ENCODE measurements at places on chromosomes 5 and 9.

DNA sequence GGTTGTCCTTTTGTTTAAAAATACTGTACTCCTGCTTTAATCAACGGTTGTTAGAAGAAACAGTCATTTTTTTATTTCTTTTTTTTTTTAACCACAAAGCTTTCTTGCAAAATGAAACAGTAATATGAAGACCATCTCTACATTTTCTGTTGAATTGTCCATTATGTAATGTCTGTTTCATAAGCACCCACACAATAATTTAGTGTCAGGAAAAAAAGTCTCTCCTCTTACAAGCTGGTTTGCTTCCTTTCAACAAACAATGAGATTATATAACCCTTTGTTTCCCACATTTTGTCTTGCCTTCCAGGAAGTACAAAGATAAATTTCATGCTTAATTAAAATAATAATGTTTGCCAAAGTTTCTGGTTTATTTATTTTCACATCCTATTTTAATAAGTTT lies 16.7 kb downstream of the CTNNAL1 start:
- no peak for DNase-seq

DNA sequence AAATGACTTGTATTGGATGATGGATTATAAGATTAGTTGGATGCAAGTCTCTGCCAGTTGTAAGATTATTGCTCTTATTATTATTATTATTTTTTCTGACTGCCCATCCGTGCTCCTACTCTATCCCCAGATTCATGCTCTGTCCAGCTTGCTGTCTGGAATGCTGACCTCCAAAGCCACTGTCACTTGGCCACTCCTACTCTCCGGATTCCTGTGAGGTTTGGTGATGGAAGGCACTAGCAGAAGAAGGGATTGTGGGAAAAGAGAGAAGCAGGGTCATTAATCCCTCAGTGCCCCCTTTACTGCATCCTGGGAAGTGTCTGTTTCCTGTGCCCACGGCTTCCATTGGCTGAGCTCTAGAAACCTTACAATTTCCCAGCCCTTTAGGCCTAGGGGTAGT lies 76.3 kb upstream of the IL12B start:
- DNase-seq: no peak

GRCh38 chr9:114229295-114229694 lies 74.0 kb downstream of the COL27A1 start:
- no peak for DNase-seq

DNA sequence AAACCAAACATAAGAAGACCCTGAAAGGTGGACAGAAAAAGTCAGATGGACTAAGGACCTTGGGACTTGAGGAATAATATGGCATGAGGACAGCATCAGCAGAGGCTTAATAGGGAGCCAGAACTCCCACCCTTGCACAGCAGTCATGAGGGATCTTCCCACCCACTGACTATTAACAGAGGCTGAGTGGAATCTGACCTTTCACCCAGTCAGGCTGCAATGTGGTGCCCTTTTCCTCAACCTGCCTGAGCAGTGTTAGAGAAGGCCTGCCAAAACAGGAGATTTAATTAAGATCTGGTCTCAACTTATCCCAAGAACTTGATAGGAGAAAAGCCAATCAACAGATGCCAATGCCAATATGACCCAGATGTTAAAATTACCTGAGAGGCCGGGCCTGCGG lies 481.9 kb downstream of the KDM4C start:
- no peak for DNase-seq

GRCh38 chr5:87190687-87191086 lies 77.0 kb upstream of the RASA1 start:
- DNase-seq: no peak

DNA sequence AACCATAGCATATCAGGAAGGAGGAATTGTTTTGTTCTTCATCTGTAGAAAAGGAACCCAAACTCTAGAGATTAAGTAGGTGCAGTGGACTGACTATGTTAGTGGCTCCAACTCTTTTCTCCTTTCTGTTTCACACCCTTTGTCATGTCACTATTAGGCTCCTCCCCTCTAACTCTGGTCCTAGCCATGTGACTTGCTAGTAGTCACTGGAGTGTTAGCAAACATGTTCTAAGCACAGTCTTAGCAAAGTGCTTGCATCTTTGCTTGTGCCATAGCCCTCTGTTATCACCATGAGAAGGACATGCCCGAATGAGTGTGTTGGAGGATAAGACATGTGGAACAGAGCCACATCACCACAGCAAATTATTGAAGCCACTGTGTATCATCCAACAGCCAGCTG lies 55.4 kb upstream of the PPP3R2 start:
- DNase-seq: no peak

- no peak for DNase-seq
Observed at GRCh38 chr9:92506184-92506857, 24.0 kb upstream of the ASPN start.

DNA sequence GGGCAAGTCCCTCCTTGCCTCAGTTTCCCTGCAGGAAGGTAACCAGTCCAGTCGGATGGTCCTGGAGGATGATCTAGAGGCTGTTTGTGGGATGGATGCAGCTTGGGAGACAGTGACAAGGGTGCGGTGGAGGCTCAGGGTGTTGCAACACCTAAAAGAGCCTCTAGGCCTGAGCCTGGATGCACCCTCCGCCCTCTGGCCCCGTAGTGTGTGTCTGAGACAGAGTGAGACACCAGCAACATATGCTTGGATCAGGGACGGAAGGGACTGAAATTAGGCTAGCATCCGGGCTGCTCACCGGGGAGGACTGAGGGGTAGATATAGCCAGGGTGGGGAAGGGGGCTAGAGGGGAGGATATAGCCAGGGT lies 1.1 kb downstream of the CRAT start:
- no peak for DNase-seq

DNA sequence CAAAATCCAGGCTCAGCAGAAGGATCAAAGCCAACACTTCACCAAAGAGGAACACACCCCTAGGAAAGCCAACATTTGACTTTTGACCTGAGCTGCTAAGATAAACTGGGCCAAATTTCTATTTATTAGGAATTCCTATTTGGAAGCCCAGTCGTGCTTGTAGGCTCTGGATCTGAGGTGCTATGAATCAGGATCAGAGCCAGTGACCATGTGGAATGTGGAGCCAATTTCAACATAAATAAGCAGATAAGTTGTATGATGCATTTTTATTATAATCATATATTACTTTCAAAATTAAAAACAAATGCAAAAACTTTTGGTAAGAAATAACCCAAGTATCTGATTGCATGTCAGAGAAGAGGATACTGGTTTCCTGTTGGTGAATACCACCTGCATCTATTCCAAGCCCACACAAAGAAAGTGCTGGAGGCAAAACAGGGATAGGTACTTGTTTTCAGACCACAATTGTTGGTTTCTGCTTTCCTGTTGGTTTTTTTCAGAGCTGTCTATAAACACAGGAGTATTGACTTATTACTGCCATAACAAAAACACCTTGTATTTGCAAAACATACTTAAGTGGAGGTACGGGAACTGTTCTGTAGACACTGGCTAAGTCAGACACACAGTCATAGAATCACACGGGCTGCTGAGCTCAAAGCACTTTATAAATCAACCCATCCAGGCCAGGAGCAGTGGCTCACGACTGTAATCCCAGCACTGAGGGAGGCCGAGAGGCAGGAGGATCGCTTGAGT lies 52.8 kb downstream of the ARL15 start:
- DNase-seq: no peak

GRCh38 chr5:123819833-123820232 lies 307.9 kb downstream of the CSNK1G3 start:
- no peak for DNase-seq

- no peak for DNase-seq
Observed at GRCh38 chr9:6714176-6714575, 43.6 kb upstream of the KDM4C start.

- no peak for DNase-seq
Observed at GRCh38 chr5:75524071-75524470, 12.4 kb downstream of the POLK start.

- no peak for DNase-seq
Observed at GRCh38 chr5:123119334-123119986, 30.4 kb downstream of the PRDM6 start.

DNA sequence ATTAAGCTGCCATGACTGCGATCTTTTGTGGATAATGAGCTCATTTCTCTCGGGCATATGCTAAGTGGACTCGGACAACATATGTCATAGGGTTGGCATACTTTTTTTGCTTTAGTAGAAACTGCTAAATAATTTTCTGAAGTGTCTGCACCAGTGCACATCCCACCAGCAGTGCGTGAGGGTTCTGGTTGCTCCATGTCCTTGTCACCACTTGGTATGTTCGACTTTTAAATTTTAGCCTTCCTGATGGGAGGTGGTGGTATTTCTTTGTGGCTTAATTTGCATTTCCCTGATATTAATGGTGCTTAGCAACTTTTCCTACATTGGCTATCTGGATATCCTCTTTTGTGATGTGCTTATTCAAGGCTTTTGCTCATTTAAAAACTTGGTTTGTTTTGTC lies 57.8 kb upstream of the NRARP start:
- no peak for DNase-seq

DNA sequence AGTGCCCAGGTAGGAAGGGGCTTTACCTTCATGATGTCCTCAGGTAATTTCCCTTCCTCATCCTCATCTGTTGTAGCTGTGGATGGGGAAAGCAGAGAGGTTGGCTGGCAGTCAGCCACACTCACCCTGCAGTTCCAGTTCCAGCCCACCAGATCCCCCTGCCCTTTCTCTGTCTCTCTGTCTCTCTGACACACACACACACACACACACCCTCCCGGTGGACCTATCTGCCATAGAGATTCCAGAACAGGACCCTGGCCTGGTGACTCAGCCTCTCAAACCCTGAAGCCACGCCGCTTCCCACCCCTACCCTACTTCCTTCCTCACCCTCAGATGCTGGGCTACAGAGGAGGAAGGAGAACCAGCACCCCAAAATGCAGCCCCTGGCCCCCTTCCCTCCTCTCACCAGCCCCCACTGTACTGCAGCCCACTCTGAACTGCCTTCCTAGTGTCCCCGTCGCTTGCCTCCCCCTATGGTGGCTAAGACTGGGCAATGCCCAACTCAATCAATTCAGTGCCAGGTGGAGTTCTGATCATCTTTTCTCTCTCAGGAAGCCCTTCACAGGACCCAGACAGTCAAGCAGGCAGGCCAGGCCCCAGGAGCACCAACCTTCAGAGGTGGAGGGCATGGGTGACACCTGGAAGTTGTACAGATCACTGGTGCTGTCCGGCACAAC lies 4.8 kb downstream of the IRF1 start:
- no peak for DNase-seq

GRCh38 chr9:16811987-16812685 lies 58.3 kb downstream of the BNC2 start:
- no peak for DNase-seq

- DNase-seq: no peak
Observed at GRCh38 chr9:116390303-116391228, 237.0 kb downstream of the PAPPA start.

- DNase-seq: no peak
Observed at GRCh38 chr9:108099854-108100253, 610.3 kb upstream of the KLF4 start.

DNA sequence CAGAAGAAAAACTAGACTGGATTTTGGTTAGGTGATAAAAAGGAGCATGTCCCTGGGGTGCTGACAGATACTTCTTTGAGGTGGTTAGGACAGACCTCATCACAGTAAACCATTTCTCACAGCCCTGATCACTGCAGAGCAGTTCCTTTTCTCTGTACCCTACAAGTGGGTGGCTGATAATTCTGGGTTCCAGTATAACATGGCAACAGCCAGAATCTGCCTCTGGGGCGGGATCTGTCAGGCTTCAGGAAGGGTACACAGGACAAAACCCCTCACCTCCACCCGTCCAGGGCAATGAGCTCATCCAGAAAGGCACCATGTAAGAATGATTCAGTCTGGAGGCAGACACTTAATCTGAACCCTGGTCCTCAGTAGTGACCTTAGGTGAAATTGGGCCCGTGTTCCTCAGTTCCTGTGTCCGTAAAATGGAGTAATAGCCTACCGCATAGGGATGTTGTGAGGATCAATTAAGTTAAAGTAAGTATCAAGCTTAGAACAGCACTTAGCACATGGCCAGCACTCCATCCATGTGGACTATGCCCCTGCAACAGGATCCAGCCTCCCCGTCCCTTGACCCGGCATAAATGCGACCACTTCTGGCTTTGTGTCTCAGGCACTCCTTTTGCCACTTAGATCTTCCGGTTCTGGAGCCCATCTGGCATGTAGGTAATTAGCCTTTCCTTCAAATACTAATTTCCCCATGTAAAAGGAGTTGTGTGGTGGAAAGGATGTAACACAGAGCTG lies 129.2 kb downstream of the LHFPL2 start:
- no peak for DNase-seq

- DNase-seq: no peak
Observed at GRCh38 chr5:122705851-122706250, 69.0 kb upstream of the SNX2 start.

DNA sequence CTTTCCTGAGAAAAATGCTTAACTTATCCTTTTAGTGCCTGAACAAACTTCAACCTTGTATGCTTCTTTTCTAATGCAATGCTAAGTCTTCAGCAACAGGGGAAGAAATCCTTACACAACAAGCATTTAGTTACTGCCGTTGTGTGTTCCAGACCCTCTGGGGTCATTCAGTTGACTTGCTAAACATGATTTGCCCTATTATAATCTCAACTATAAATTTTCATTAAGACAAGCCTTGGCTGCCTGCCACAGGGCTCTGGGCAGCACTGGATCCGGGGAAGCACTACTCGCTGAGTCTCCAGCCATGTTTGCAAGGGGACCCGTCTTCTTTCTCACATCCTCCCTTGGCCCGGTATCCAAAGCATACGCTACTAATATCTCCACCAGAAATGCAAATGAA lies 58.1 kb downstream of the PTCH1 start:
- no peak for DNase-seq

GRCh38 chr9:92729735-92730155 lies 34.9 kb downstream of the BICD2 start:
- DNase-seq: no peak

- no peak for DNase-seq
Observed at GRCh38 chr5:127402361-127402760, 111.8 kb downstream of the MEGF10 start.

DNA sequence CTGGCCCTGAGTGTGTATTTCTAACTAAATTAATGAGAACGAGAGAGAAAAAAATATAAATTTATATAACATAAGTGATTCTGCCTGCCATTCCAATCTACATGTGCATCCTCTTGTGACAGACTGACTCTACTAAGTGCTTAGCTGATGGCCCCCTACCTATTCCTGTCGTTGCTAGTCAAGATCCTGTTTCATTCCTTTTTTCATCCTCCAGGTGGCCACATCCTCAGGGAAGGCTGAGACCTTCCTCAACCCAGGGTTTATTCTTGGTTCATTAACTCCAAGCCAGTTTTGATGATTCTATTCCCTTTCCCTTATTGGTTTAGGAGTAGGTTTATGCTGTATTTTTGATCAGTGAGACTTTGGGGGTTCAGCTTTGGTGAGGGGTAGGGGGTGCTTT lies 201.3 kb downstream of the C9orf152 start:
- no peak for DNase-seq

GRCh38 chr5:141825241-141825671 lies 53.0 kb downstream of the PCDH1 start:
- no peak for DNase-seq

Measured in stimulated activated CD4-positive, alpha-beta T cell treated with anti-CD3 and anti-CD28 coated beads, Interleukin-1b, Interleukin-23, amount 100 ng/mL, for 4 hours (primary cell).